HCT116 (cell line): ENCODE measurements at places on chromosomes 11 and 22. TPM values are rescaled to one million over a fixed set of nuclear protein-coding genes. Genes with fewer than 3 reads are reported as not detected.
A peak's percentile ranks its signal among the peaks of the same experiment; 100 is the strongest.

GRCh38 chr11:10287140-10287539, 6.9 kb downstream of the SBF2 start:
- no peak for DNase-seq
- H3K27me3 ChIP-seq, result no peaks in the 10 kb centered on the region
- no peaks in the 10 kb centered on the region for H3K36me3 ChIP-seq
- H3K27ac ChIP-seq, result no peak overlapping the region

The CNTF gene
- 2.3 TPM for total RNA-seq

DNA sequence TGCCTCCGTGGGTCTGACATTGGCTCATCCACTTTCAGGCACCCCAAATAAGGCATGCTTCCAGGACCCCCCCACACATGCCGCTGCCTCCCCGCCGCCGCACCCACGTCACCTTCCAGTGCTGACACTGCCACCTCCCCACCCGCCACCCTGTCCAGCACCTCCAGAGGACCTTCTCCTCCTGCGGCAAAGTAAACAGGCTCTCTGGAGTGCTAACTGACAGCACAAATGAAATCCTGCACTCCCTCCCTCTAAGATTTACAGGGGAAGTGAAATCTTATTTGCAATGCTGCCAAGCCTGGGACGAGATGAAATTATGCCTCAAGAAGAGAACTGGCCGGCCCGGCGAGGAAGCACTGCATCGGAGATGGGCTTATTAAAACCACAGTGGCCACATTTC, 35.3 kb downstream of the MACROD1 start:
- no peaks in the 10 kb centered on the region for H3K27me3 ChIP-seq
- H3K4me3 ChIP-seq, result no peak overlapping the region
- H3K36me3 ChIP-seq, result no peaks in the 10 kb centered on the region

- no peaks in the 10 kb centered on the region for H3K36me3 ChIP-seq
- H3K4me3 ChIP-seq, result no peak overlapping the region
- H3K4me1 ChIP-seq, result no peaks in the 10 kb centered on the region
- H3K27me3 ChIP-seq, result peaks cover 15% of the 10 kb centered on the region; the same call in 1 of the 2 replicates
- peak; percentile 61 for DNase-seq
Measured at GRCh38 chr11:19557720-19558140, 154.9 kb upstream of the NAV2 start.

- H3K4me1 ChIP-seq, result no peaks in the 10 kb centered on the region
- peak; percentile 31 for DNase-seq
- no peaks in the 10 kb centered on the region for H3K36me3 ChIP-seq
- H3K27me3 ChIP-seq, result no peaks in the 10 kb centered on the region
- H3K4me3 ChIP-seq, result no peak overlapping the region
Measured at GRCh38 chr11:29159552-29160465, 857.0 kb downstream of the KCNA4 start.

The MAP6 gene
- not detected for total RNA-seq

GRCh38 chr11:116990061-116990473, 108.2 kb downstream of the SIK3 start:
- no peak overlapping the region for H3K27ac ChIP-seq
- H3K4me3 ChIP-seq, result no peak overlapping the region
- no peaks in the 10 kb centered on the region for H3K27me3 ChIP-seq

The TSSK2 gene
- not detected for total RNA-seq

DNA sequence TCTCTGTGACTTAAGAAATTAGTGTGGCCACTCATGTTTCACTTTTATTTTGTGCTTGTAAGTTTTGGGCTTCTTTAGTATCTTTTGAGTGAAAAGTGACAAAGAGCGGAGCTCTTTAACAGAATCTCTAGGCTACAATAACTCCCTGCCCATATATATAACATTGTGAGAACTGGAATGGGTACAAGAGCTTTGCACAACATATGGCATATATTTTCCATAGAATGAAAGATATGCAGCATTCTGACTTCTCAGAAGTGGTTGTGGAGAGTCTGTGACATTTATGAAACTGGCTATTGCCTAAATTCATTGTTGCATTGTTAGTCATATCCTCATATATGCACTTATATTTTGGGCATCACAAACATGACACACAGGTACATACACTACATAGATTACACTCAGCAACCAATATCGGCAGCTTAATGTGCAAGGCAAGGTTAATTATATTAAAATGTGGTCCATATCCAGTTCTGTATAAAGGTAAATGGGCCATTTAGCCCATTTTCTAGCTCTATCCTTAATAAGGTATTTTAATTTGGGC, 1148.2 kb downstream of the FAM181B start:
- H3K27ac ChIP-seq, result no peak overlapping the region
- H3K4me3 ChIP-seq, result no peak overlapping the region
- no peaks in the 10 kb centered on the region for H3K27me3 ChIP-seq
- no peak for DNase-seq
- H3K4me1 ChIP-seq, result no peaks in the 10 kb centered on the region

The PKP3 gene
- 157 TPM for total RNA-seq

DNA sequence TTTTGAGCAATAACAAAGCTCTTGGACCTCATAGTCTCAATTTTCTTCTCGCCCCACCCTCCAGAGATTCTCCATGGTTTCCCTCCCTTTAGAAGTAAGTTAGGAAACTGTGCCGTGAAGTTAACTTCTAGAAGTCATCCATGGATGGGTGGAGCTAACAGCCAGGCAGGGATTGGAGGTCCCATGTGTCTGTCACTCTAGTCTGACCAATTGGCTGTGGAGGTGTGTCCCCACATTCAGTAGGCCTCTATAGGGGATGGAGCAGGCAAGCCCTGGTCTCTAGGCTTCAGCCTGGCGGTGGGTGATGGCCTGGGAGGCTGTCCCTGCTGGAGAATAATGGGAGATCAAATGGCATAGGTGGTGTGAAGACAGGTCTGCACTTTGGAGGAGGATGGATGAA, 50.7 kb downstream of the TP53I11 start:
- H3K27me3 ChIP-seq, result no peaks in the 10 kb centered on the region
- H3K36me3 ChIP-seq, result no peaks in the 10 kb centered on the region
- H3K27ac ChIP-seq, result no peak overlapping the region
- no peak overlapping the region for H3K4me3 ChIP-seq
- DNase-seq, result peak; percentile 48
- no peaks in the 10 kb centered on the region for H3K4me1 ChIP-seq

The MUC5B gene
- 1.5 TPM for total RNA-seq

The SMTNL1 gene
- total RNA-seq, result not detected

- DNase-seq, result no peak
- H3K4me1 ChIP-seq, result no peaks in the 10 kb centered on the region
- H3K36me3 ChIP-seq, result no peaks in the 10 kb centered on the region
Measured at GRCh38 chr11:117606790-117607189, 190.2 kb downstream of the DSCAML1 start.

GRCh38 chr22:30859714-30860095, 108.9 kb downstream of the MORC2 start:
- H3K27ac ChIP-seq, result no peak overlapping the region
- no peaks in the 10 kb centered on the region for H3K36me3 ChIP-seq
- no peak for DNase-seq
- H3K4me1 ChIP-seq, result no peaks in the 10 kb centered on the region
- no peaks in the 10 kb centered on the region for H3K27me3 ChIP-seq

DNA sequence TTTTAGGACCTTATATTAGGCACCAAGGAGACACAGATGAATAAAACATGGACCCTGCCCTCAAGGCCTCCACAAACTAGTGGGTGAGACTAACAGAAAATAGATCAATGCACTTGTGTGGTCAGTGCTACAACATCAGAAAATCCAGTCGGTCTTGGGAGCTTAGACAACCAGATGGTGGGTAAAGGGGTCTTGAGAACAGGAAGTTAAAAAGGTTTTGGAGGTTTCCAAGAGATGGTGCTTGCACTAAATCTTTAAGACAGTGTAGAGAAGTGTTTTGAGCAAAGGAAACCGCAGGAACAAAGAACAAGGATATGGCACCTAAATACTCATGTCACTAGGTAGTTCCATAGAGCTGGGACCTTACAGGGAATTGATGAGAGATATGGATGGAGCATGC, 56.2 kb downstream of the GALNT18 start:
- H3K27me3 ChIP-seq, result no peaks in the 10 kb centered on the region
- H3K4me3 ChIP-seq, result no peak overlapping the region
- H3K27ac ChIP-seq, result no peak overlapping the region
- H3K36me3 ChIP-seq, result no peaks in the 10 kb centered on the region
- peaks cover 36% of the 10 kb centered on the region for H3K4me1 ChIP-seq

GRCh38 chr11:93132836-93133235, 65.0 kb downstream of the SLC36A4 start:
- no peak for DNase-seq
- no peaks in the 10 kb centered on the region for H3K4me1 ChIP-seq

- H3K4me1 ChIP-seq, result no peaks in the 10 kb centered on the region
- DNase-seq, result no peak
- H3K36me3 ChIP-seq, result no peaks in the 10 kb centered on the region
- H3K4me3 ChIP-seq, result no peak overlapping the region
- peaks cover 6% of the 10 kb centered on the region; the same call in 1 of the 2 replicates for H3K27me3 ChIP-seq
Measured at GRCh38 chr11:57942808-57943207, 80.9 kb upstream of the OR9Q1 start.

DNA sequence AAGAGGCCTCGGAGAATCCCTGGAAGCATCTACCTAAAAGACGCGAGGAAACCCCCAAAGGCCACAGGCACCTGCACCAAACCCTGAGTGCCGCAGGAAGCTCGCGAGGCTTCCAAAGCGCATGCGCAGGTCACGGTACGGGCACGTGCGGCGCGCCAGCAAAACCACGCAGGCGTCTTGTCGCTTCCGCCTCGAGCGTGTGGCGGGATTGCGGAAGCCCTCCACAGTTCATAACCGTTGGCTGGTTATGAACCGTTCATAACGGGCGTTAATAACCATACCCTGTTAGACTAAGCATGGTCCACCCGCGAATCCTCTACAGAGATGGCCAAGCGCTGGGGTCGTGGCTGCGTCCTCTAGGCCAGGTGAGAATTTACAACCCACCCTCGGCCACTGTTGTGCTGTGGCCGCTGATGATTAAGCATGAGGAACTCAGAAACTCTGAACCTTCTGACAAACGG, 46.4 kb downstream of the MORC2 start:
- H3K27me3 ChIP-seq, result no peaks in the 10 kb centered on the region
- H3K4me3 ChIP-seq, result no peak overlapping the region
- no peaks in the 10 kb centered on the region; the same call in none of the 2 replicates for H3K36me3 ChIP-seq
- DNase-seq, result no peak

DNA sequence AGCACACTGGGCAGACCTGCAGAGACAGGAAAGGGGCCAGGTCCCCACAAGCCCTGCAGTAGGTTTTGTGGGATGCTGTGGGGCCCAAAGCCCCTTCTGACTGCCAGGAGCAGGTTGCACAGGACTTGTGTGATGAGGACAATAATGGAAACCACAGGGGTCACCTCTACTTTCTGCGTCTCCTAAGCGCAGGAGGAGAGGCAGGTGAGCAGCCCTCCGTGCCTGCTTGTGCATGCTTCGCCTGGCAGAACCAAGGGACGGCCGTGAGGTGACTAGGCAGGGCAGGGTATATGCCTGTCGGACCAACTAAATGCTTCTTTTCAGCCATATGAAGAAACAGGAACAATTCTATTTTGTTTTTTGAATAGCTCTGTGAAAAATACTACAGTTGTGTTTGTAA, 77.9 kb upstream of the PITPNB start:
- no peak for DNase-seq
- H3K27ac ChIP-seq, result no peak overlapping the region
- H3K4me1 ChIP-seq, result no peaks in the 10 kb centered on the region
- no peaks in the 10 kb centered on the region for H3K27me3 ChIP-seq

DNA sequence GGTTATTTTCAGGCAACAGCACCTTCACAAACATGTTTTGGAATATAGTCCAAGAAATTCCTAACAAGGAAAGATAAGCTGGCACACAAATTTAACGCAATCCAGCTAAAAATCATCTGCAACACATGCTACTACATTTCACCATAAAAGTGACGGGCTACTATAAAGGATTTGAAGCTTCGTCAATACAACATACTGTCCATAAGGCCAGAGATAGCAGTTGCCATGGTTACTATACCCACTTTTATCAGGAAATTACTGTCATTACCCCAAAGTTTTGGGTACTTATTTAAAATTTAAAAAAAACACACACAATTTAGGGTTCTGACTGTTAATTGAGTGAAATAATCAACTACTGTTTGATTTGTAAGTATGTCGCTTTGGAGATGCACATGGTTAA, 6.9 kb downstream of the PHF21A start:
- peaks cover 6% of the 10 kb centered on the region; the same call in 1 of the 2 replicates for H3K4me1 ChIP-seq
- H3K27ac ChIP-seq, result no peak overlapping the region
- DNase-seq, result no peak
- H3K27me3 ChIP-seq, result no peaks in the 10 kb centered on the region

GRCh38 chr11:82859750-82860149, 40.5 kb downstream of the PRCP start:
- H3K4me1 ChIP-seq, result peaks cover 11% of the 10 kb centered on the region
- H3K4me3 ChIP-seq, result no peak overlapping the region
- no peak overlapping the region for H3K27ac ChIP-seq
- H3K27me3 ChIP-seq, result no peaks in the 10 kb centered on the region
- H3K36me3 ChIP-seq, result no peaks in the 10 kb centered on the region

DNA sequence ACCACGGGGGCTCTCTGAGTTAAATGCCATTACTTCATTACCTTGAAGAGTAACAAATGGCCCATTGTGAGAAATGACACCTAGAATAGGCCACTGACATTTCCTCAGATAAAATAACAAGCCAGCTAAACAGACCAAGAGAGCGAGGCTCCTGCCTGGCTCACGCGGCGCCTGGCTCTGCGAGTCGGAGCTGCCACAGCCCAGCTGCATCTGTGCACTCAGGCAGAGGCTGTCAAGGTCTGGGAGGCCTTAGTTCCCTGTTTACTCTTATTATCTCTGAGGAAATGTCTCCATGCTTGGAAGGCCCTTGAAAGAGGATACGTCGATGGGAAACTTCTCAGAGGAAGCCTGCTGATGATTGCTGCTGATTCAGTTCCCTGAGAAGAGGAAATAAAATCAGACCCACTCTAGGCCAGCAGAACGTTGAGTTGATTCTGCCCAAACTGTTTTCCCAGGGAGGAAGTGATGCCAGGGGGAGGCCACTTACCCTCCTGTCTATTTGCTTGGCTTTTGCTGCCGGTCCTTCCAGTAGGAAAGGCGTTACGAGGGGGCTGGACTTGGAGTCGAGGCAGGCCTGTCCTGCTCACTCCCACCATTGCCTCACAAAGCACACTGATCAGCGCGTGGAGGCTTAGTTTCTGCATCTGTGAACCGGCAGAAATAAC, 208.8 kb downstream of the TBC1D22A start:
- H3K4me3 ChIP-seq, result no peak overlapping the region
- no peaks in the 10 kb centered on the region for H3K36me3 ChIP-seq
- no peaks in the 10 kb centered on the region for H3K27me3 ChIP-seq
- H3K27ac ChIP-seq, result no peak overlapping the region
- 0 out of 2 replicates have a peak, but pooled peaks cover 5% of the 10 kb centered on the region for H3K4me1 ChIP-seq
- no peak for DNase-seq

The OR52N4 gene
- not detected for total RNA-seq

The PIWIL4 gene
- total RNA-seq, result 0.34 TPM
